Stimulated activated CD4-positive, alpha-beta T cell treated with anti-CD3 and anti-CD28 coated beads, TNF-alpha, amount 100 ng/mL, for 1 hour (primary cell): ENCODE measurements at places on chromosomes 3 and 15.

DNA sequence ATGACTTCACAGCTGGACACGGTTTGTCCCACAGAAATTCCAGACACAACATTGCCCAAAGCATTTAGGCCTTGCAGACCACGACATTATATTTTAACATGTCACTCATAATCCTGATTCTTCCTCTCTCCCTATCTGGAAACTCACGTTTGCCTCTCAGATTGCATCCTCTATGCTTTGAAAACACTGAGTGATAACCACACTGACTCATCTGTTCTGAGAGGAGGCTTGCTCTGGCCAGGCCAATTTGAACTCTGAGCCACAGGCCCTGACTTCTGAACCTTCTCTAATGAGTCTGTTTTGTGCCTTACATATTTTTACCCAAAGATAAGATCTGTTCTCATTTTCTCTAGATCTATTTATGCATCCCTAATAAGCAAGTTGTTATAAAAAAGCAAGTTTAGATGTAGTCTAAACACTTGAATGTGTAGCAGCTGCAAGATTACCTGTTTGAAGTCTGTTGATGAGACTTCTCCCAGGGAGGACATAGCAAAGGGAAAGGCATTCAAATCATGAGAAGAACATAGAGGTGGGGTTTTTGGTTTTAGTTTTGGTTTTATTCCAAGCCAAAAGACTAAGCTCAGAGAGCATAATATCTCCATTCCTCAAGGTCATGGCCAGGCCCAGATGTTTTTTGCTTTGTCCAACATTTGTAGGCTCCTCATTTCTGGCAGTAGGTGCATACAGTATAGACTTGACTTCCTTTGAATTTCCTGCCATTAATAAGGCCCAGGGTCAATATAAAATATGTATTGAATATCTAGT lies 234.4 kb upstream of the LRTM1 start:
- no peak for DNase-seq

GRCh38 chr3:732326-732928 lies 360.4 kb upstream of the CNTN6 start:
- no peak for DNase-seq

GRCh38 chr3:151439652-151440125 lies 21.2 kb downstream of the IGSF10 start:
- DNase-seq, result no peak

GRCh38 chr3:11146773-11147660 lies 7.3 kb upstream of the HRH1 start:
- DNase-seq, result no peak

- no peak for DNase-seq
Observed at GRCh38 chr3:127158614-127159229, 34.2 kb upstream of the PRR23E start.

- no peak for DNase-seq
Observed at GRCh38 chr3:10815487-10815886, 541 bp upstream of the SLC6A11 start.

- DNase-seq, result peak; percentile 25
Observed at GRCh38 chr15:44194323-44195150, 534 bp downstream of the FRMD5 start.

GRCh38 chr15:63246691-63247469 lies 30.5 kb upstream of the APH1B start:
- no peak for DNase-seq

DNA sequence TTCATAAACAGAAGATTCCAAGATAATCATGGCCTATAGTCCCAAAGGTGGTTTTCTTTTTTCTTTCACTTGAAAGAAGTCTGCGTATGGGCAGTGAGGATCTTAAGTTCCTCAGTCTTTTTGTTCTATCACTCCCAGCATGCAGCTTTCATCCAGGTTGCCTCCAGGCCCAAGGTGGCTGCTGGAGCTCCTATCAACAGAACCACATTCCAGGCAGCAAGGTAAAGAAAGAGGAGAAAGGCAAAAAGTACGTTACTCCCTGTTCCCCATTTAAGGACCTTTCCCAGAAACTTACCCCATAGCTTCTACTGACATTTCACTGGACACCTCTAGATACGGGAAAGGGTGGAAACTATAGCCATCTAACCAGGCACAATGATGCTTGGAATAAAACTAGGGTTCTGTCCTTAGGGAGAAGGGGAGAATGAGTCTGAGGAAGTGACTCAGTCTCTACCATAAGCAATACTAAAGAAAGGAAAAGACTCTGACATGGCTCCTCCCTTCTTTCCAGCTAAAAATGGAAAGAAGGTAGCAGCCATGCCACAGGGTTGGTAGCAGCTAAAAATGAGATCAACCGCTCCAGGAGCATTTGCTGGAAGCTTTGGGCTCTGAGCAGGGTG lies 313.9 kb upstream of the NR2E3 start:
- DNase-seq, result no peak

- DNase-seq, result no peak
Observed at GRCh38 chr3:48410205-48411040, 19.5 kb downstream of the PLXNB1 start.

- no peak for DNase-seq
Observed at GRCh38 chr3:130773366-130773765, 26.7 kb upstream of the PIK3R4 start.

DNA sequence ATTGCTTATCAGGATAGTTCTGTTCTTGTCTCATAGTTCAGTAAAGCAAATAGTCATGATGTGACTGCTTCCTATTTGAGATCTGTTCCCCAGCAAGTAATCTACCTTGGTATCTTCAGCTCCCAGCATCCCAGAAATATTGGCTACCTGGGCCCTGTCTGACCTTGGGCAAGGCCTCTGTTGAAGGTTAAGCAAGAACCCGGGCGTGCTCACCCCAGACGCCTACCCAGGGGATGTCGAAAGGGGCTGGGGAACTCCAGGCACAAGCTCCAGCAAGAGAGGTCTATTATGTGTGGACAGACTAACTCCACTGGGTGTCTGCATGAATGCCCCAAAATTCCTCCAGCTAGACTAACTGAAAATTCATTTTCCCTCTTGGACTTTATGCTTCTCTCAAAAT lies 37.3 kb upstream of the IGF1R start:
- no peak for DNase-seq

DNA sequence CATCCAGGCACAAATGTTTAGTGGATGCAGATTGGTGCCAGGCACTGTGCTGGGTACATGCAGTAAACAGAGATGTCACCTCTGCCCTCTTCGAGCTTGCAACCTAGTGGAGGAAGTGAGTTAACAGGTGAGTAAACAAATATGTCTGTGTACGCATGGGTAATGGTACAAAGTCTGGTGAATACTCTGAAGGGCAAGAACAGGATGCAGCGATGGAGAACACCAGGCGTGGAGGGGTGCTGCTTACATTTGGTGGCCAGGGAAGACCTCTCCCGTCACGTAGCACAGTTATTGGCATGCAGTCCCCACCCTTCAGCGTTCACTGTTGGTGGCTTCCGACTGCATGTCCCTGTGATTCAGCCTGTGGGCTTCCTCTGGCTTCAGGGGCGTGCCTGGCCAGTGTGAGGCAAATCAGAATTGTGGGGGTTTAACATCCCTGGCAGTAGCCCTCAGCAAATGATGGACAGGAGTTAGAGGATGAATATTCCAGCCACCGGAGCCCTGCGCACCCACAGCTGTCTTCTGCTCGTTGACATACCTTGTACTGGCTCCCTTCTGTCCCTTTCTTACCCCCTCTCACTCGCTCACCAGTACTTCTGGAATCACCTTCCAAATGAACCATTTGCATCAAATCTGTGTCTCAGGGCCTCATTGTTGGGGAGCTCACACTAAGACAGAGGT lies 9.1 kb upstream of the HDAC11 start:
- DNase-seq, result no peak

GRCh38 chr3:183295211-183295610 lies 42.2 kb downstream of the B3GNT5 start:
- DNase-seq, result no peak

DNA sequence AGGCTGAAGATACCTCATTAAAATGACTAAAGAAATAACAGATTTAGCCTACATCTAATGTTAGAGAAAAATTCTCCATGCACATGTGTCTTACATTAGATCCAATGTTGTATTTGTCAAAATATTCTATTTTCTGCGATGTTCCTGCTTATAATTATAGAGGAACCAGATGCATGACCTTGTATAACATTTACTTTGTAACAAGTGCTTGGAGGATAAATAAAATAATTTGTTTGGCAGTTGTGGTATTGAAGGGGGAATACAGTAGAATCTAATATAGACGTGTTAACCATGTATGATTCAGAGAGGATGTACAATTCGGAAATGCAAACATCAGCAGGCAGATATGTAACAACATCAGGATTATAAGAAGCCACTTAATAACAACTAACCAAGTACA lies 922.2 kb downstream of the TUSC7 start:
- DNase-seq, result no peak

DNA sequence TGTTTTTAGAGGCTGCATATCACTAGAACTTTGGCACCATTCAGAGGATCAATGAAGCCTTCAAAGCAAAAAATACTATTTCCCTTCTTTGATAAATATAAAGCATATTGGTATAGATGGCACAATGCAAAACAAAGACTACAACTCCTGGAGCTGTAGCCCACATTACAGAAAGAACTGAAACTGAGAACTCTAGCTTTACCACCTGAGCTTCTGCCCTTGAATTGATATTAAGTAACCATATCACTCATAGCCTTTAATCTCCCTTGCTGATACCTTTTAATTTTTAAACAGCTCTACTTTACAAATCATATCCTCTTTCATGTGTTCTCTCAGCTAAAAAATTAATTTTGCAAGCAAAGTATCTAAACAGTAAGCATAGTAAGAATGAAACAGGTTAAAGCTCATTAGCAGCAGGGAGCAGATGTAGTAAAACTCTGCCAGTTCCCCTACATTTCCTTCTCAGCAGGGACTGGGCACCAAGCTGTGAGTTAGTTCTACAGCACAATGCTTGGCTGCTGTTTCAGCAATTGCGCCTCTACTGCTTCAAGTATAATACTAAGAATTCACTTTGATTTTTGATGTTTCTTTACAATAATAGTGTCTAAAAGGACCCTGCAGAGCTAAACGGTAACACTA lies 97.9 kb upstream of the NANOGP8 start:
- DNase-seq, result no peak

DNA sequence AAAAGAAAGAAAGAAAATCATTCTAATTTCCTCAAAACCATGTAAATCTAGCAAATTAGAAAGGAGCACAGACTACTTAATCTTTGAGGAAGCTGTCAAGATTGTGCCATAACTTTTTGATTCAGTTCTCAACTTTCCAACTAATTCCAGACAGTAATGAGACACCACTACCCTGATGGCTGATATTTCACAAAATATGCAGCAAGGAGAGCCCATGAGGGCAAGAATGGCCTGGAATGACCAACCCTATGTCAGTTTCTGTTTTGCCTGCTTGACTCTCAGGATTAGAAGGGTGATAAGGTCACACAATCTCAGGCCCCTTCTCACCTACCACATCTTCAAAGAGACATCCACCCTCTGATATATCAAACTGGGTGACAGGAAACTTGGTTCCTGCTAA lies 134.7 kb downstream of the MAGI1 start:
- DNase-seq, result no peak

- DNase-seq, result no peak
Observed at GRCh38 chr15:90774731-90775514, 57.8 kb downstream of the BLM start.

GRCh38 chr15:101723171-101723873 lies 951 bp downstream of the TARS3 start:
- no peak for DNase-seq

DNA sequence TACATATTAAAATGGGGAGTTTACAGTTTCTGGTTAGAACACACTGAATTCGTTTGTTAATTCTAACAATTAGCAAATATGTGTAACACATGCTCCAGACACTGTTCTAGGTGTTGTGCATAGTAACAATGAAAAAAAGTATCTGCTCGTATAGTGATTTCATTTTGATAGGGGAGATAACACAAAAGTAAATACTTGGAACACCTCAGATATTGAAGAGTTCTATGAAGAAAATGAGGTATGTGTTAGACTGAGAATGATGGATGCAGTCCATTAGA lies 6.8 kb upstream of the TMF1 start:
- DNase-seq, result no peak

DNA sequence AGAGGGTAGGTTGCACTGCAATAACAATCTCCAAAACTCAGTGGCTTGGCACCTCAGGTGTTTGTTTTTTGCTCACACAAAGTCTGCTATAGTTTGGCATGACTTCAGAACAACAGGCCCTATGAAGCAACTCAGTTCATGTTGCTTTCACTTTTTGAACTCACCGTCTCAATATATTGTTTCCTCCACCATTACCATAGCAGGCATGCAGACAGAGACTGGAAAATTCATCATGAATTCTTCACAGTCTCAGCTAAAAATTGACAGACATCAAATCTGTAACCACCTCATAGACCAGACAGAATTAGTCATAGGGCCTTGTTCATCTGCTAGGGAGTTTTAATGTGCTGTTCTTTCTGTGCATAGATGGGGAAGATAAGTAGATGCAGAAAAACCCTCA lies 161.4 kb upstream of the POU1F1 start:
- DNase-seq, result no peak

- DNase-seq, result no peak
Observed at GRCh38 chr3:54146506-54147239, 24.3 kb downstream of the CACNA2D3 start.

GRCh38 chr15:85607141-85607806 lies 187.5 kb downstream of the KLHL25 start:
- no peak for DNase-seq

GRCh38 chr3:196192524-196193051 lies 18.6 kb downstream of the ZDHHC19 start:
- no peak for DNase-seq

DNA sequence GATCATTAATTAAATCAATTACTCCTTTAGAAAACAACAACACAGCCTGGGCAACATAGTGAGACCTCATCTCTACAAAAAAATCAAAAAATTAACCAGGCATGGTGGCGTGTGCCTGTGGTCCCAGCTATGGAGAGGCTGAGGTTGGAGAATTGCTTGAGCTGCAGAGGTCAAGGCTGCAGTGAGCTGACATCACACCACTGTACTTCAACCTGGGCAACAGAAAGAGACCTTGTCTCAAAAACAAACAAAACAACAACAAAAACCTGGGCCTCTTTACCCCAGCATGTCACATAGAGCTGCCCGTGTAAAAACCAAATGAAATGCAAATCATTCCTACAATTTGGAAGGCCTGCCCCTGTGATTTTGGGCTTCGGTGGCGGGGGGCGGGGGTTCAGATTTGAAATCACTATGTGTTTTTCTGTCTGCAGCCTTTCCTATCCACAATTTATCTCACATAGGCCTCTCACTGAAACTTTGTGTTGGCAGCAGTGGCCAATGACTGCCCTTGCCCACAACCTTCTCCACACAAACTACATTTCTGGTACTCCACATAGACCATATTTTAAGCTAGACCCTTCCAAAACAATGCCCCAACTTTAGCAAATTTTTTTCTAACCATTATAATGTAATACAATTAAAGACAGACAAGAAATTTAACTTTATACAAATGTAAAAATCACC lies 6.5 kb downstream of the ADAM10 start:
- DNase-seq, result no peak

GRCh38 chr3:172915911-172916514 lies 165.5 kb downstream of the ECT2 start:
- no peak for DNase-seq
